G401 (cell line): ENCODE measurements at places on chromosomes 16 and 17. TPM values are rescaled to one million over a fixed set of nuclear protein-coding genes. Genes with fewer than 3 reads are reported as not detected.

The KRT27 gene
- total RNA-seq, result not detected in 2 replicates

The KCNJ18 gene
- total RNA-seq, result not detected in 2 replicates

The KCNJ12 gene
- total RNA-seq, result 3.9 and 4.9 TPM in 2 replicates

The FZD2 gene
- total RNA-seq, result 121 and 131 TPM in 2 replicates

The COG1 gene
- total RNA-seq, result 8.2 and 10.8 TPM in 2 replicates

The GAST gene
- not detected in 2 replicates for total RNA-seq

The STARD3 gene
- 30.8 and 45.5 TPM in 2 replicates for total RNA-seq

GRCh38 chr17:80364091-80364691 is 50.8 kb upstream of the ENDOV start:
- DNase-seq, result peak; percentile 32

DNA sequence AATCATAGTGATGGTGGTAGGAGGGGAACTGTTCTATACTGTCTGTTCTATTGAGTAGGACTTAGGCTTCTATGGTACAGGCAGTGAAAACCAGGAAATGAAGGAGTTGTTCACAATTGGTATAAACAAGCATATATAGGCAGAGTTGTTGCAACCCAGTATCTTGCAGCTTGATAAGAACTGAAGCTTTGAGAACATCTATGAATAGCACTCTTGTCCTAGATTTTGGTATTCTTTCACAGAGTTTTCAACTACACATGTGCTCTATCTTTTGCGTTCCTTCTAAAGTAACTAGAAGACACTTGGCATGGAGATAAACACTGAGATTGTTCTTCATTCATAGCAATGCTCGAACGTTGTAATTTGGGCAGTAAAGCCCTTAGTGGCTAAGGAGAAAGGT is 91.8 kb downstream of the KCNJ2 start:
- DNase-seq, result no peak

DNA sequence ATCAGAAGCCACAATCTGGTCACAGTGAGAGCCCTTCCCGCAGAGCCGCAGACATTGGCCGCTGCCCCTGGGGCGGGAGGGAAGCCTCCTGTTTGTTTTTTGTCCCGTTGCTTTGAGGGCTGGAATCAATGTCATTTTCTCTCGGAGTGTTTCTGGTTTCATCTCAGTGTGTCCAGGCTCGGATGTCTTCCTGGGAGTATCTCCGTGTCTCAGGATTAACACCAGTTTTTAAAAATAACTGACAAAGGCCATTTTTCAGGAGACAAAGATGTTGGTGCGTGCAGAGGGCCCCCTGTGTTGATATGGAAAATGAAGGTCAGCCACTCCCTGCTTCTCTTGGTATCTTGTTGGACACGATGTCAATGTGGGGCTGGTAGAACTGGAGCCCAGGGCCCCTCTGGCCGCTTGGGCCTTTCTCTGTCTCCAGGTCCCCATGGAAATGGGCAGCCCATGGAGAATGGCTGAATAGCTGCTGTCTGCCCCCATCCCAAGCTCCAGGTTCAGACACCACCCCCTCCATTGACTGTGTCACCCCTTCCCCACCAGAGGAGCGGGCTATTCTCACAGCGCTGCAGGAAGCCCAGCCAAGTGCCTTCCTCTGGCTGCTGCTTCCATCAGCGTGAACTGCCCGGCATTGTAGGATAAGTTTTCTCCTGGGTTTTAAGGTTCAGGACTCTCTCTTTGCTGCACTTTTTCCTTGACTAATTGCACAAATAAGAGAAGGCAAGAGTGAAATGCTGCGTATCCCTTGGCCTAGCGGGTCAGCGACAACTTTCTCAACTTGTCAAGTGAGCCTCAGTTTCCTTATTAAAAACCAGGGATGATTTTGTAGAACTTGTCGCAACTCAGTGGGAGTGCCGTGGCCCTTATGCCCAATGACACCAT is 72.2 kb upstream of the METTL9 start:
- DNase-seq, result peak; percentile 74

DNA sequence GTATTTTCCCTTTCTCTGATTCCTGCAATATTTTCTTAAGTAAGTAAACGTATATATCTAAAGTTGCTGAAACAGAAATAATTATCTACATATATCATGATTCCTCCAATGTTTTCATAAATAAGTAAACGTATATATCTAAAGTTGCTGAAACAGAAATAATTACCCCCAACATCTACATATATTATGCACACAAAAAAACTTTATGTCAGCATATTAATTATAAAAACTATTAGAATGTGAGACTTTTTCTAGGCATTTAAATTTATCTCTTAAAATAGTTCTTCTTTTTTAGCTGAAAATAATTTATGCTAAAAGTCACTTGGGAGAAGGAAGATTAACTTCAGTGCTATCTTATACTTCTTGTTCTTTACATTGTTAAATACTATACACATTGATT is 88.5 kb downstream of the WNT3 start:
- DNase-seq, result no peak

- DNase-seq, result no peak
Measured at GRCh38 chr16:79185711-79186110, 414.8 kb downstream of the MAF start.

DNA sequence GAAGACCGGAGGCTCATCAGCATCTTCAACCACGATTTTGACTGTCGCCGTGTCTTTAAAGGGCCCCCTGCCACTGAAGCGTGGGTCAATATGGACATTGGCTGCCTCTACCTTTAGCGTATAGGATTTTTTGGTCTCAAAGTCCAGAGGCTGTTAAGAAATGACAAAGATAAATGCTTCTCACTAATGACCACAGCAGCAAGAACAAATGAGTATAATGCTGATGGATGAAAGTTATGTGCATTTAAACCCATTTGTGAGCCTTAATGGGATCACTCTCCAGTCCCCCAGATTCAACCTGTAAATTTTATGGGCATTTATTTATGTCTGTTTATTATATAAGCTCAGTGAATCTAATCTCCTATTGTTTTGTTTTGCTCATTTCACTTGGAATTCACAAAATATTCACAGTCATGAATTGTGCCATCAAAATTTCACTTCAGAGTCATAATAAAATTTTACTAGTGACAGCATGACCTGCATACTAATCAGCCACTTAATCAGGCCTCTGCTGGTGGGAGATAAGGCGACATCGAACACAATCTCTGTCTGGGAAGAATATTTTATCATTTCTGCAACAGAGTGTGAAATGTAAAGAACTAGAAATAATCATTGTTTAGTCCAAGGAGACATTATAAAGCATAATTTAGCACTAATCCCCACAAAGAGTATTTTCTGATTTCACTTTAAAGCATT is 218.5 kb downstream of the CDH8 start:
- DNase-seq, result no peak

DNA sequence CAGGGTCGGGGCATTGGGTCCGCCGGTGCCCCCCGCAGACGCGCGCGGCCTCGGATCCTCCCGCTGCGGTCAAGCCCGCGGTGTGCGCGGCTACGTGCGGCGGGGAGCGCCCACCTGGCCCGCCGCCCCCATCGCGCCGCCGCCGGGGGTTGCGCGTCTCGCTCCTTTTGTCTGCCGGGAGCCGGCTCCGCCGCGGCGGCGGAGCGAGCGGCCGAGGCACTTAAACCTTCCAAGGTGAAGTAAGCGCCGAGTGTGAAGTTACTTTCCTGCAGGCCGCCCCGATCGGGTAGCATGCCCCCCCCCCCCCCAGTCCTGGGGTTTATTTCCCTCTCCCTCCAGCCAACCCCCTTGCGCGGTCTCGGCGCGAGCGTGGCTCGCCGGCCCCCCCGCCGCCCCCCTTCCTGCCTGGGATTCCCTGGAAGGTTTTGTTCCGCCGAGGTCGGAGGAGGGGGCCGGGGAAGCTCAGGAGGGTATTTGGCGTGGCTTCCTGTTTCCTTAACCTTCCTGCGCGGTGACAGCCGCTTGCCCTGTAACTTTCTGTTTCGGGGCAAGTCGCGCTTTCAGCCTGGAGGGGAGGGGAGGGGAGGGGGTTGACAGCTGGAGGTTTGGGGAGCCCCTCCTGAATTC is 56.6 kb upstream of the GSE1 start:
- no peak for DNase-seq

- peak; percentile 33 for DNase-seq
Measured at GRCh38 chr17:39699818-39700147, at the start of gene ERBB2. TSS of gene ERBB2 (plus strand) at chr17:39700064. CDS start at chr17:39700239, 175 bp downstream.

DNA sequence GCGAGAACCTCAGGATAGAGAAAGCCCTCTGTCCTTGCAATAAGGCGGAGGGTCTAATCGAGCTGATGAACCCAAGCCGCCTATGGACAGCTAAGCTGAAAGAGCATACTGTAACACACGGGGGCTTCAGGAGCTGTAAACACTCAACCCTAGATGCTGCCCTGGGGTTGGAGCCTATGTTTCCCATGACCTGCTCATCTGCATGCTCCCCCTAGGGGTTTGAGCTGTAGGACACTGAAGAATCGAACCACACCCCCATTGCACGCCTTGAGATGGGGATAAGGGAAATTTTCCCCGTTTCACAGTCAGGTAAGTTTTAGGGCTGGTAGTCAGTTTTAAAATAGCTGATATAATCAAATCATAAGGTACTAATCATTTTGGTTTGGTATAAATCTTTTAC is 675.6 kb upstream of the CDH8 start:
- no peak for DNase-seq

DNA sequence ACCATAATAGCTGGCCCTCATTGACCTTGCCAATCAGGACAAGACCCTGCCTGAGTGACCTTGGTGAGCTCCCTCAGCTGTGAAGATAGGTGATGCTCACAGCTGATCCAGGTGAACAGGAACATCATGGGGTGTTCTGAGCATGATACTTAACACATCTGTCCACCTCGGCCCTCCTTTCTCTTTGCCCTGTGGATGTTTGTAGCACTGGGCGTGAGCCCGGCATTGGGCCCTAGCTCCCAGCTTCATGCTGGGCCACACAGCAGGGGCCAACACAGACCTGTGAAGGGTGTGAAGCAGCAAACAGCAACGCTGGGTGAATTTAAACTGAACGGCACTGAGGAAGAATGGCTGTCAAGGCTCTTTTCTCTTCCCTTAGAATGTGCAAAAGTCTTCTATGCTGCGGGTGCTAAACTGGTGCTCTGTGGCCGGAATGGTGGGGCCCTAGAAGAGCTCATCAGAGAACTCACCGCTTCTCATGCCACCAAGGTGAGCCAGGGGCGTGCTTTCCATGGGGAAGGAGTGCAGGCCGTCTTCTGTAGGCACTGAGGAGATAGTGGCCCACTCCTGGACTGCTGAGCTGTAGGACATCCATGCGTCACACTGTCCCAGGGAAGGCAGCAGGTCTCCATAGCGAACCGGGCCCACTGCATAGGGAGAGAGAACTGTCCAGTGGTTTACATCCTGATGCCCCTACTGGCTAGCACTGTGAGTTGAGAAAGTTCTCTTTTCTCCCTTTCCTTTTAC is 35.9 kb downstream of the TMEM11 start:
- DNase-seq, result no peak

- DNase-seq, result no peak
Measured at GRCh38 chr17:55172612-55173011, 92.1 kb upstream of the HLF start.

- no peak for DNase-seq
Measured at GRCh38 chr17:9024497-9024896, 3.2 kb downstream of the NTN1 start.

DNA sequence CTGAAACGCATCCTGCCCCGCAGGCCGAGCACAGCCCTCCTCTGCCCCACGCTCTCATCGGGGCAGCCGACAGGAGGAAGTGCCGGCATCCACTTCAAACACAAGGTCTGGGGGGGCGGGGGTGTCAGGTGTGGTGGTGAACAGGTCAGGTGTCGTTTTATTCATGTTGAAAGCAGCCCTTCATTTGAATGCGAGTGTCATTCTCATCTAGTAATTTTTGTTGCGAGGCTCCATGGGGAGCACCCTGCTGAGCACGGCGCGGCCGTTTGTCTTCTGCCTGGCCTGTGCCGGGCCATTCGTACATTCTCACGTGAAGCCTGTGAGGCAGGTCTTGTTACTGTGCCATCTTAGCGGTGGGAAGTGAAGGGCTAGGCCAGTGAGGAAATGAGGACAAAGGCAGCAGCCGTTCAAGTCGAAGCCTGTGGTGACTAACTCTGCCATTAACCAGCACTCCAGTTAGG is 1.9 kb downstream of the ACSF3 start:
- peak; percentile 16 for DNase-seq

DNA sequence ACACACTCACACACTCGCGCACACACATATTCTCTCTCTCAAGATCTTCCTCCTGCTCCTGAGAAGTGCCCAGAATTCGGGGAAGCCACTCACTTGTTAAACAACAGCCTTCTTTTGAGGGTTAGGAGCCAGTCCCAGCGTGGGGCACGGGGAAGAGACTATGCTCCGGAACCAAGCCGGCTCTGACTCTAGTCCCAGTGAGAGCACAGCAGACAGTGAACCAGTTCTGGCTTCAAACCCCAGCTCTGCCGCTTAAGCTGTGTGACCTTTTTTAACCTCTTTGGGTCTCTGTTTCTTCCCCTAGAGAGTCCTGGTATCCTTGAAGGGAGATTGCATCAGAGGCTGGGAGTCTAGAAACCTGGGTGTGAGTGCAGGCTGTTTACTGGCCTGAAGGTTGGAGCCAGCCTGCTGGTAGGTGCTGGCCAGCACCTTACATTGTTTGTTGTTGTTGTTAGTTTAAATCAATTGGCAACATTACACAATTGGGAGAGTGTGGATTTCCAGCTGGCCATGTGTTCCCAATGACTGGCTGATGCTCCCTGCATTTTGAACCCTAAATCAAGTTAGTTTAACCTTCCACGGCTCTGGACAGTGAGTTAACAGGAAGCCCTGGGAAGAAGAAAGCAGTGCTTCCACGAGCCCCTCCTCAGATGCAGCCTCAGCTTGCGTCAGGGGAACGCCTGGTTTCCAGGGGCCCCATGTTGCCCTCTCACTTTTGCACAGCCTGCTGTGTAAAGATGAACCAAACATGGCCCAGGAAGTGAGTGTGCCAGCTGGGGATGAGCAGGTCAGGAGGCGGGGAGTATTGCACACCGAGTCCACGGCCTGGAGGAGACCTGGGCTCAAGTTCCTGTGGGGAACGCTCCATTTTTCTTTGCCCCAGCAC is 71.5 kb downstream of the GAS7 start:
- peak; percentile 28 for DNase-seq

- no peak for DNase-seq
Measured at GRCh38 chr16:49337814-49338350, 35.7 kb upstream of the C16orf78 start.

DNA sequence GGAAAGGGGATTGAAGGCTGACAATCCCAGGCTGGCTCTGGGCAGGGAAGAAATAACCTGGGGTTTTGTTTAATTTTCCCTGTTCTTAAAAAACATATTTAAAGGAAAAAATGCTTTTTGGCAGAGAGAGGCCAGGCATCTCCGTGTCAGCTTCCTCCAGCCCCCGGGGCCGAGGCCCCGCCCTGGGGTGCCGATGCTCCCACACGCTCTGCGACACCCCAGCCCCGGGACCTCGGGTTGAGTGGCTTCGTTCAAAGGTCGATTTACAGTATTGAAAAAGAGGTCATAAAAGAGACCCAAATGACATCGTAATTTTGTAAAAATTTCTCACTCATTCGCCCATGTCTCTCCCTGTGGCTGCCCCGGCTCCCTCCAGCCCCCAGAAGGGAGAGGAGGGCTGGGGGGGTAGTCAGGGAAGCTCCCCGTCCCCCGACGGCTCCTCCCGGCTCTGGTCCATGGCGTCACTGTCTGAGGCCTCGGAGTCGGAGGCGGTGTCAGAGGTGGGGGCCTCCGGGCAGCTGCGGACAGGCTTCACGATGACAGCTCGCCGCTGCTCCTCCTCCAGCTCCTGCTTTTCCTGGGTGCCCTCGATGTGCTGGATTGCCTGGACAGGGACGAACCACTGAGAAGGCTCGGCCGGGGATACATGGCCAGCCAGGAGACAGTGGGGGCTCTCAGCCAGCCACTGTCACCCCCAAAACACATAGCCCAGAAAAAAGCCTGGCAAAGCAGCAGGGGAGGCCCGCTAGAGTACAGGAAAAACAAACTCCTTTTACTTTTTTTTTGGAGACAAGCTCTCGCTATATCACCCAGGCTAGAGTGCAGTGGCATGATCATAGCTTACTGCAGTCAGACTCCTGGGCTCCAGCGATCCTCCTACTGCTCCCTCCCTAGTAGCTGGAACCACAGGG is 14.9 kb downstream of the TFAP4 start:
- DNase-seq, result no peak
